ENCODE measurements at places on chromosomes 3 and 15.

GRCh38 chr15:63288342-63288741, 10.9 kb downstream of the APH1B start:
- DNase-seq: no peak

DNA sequence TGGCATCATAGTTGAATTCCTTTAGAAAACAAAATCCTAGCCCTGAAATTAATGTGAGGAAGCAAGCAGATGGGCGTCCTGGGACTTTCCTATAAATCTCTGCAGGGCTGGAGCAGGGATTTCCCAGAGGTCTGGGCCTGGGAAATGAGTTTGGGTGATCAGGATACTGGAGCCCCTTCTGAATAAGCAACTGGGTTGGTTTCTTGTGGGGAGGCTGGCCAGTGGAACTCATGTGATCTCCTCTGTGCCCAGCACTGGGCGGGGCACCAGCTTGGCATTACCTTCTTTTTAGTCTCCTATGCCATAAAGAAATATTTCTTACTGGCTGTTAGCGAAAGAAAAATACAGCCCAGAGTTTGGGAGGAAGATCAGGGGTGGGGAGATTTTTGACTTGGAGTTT, 1.7 kb downstream of the THSD4 start:
- DNase-seq: no peak

DNA sequence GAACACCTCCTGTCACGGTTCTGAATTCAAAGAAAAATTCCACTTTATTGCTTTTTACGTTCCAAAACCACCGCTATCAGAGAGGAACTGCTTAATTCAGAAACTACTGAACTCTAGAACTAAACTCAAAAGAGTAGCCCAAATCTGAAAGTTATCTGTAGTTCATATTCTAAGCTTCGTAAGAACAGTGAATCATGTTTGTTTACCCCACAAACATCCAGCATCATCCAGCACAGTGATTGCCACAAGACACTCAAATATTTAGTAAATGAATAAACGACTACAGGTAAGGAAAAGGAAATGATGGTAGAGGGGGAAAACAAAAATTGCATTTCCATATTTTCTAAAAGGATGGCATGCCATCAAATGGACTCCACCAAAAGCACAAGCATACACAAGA, 32.3 kb downstream of the VPS13C start:
- no peak for DNase-seq

- no peak for DNase-seq
Observed at GRCh38 chr3:115156046-115156654, 9.1 kb upstream of the ZBTB20 start.

- no peak for DNase-seq
Observed at GRCh38 chr15:70714015-70714414, 49.3 kb downstream of the UACA start.

DNA sequence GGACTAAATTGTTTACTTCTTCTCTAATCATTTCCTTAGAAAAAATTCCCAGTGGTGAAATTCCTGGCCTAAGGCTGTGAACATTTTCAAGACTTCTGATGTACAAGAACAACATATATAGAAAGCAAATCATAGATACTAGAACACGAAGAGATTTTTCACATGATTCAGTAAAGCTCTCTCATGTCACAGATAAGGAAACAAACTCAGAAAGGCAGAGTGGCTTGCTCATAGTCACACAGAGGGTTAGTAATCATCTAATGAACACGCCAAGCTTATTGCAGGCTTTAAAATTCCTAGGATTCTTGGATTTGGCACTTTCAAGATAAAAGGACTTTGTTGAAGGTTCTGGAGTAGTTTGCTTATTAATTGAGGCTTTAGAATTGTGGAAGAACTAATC, 26.2 kb downstream of the CRTAP start:
- no peak for DNase-seq

All from cortex of kidney (tissue), 1 donor.